ENCODE measurements at places on chromosomes 1 and 21.

DNA sequence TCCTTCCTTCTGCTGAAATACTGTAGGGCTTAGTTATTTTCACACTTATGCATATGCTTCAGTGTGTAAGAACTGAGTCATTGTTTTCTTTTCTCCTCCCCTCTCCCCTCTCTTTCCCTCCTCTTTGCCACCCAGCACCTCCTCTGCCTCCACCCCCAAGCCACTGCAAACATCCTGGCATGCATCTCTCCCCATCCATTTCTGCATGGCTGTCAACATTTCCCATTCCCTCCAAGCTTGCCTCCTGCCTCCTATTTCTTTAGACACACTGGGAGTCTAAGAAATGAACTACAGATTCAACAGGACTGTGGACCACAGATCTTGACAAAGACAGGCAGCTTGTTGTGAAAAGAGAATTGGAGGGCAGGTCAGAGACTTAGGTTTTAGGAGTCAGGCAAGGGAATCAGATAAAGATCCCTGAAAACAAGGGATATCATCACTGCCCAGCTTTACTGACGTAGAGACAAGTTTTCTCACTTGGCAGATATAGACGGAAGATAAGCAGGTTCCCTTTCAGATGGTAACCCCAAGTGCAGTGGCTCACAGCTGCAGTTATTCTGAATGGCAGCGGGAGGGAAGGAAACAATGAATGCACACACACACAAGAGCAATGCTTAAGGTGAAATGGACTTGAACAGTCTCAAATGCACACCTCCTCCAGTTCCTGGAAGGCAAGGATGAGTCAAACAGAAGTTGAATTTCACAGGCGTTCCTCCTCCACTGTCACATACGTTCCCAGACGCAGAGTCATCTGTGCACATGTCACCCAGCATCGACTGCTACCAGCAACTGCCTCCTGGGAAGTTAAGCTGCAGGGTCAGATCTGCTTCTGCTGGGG is 56.1 kb downstream of the HIVEP3 start:
- no peak for DNase-seq

DNA sequence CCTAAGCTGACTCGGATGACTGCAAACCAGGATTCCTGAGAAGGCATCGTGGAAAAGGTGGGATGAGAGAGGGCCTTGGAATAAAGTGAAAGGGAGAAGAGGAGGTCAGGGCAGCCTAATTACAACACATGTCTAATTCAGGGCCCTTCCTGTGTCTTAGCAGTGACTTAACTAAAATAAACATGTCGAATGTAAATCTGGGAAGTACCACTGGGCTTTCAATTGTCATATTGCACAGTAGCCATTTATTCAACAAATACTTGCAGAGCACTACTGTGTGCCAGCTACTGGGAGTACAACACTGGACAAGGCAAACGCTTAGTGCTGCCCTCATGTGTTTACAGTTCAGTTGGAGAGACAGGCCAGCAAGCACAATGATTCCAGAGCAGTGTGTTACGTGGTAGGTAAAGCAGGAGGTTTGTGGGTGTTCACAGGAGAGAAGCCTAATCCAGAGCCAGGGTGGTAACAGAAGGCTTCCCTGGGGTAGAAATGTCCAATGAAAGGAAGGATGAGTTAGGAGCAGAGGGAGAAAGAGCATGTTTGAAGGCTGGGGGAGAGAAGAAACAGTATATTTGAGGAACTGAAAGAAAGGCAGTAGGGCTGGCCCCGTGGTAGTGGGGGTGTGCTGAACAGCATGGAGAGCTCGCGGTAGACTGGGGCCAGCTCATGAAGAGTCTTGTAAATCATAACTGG is 38.0 kb upstream of the RASAL2 start:
- DNase-seq, result no peak

- DNase-seq, result no peak
Observed at GRCh38 chr21:44734026-44734745, 22.8 kb upstream of the TSPEAR start.

GRCh38 chr1:43304771-43305300 is 4.1 kb downstream of the TIE1 start:
- DNase-seq, result no peak

DNA sequence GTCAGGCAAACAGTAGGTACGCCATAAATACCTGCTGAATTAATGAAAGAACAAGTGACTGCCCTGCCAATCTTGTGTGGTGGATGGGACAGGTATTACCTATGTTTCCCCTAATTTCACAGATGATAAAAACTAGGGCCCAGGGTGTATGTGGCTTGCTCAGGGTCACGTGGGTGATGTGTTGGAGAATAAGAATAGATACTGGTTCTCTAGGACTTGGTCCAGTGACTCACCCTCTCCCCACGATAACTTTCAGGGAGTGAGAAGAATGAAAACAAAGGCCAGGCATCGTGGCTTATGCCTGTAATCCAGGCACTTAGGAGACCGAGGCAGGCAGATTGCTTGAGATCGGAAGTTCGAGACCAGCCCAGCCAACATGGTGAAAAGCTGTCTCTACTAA is 26.7 kb downstream of the SLC26A9 start:
- no peak for DNase-seq

GRCh38 chr21:44790368-44790767 is 11.3 kb downstream of the UBE2G2 start:
- DNase-seq, result no peak

DNA sequence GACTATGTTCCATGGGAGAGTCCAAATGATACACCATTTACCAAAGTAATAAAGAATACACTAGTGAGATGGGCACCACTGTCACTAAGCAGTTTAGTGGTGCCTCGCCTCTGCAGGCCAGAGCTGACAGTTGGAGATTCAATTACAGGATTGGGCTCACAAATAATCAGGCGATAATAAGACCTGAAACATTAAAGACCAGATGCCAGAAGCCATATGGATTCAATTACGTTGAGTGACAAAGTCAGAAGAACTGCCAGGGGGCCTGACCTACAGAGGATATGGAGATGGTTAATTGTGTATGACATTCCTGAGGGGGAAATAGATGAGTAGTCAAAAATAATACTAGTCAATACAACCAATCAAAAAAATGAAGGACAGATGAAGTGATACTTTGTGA is 65.2 kb upstream of the ST6GALNAC5 start:
- DNase-seq, result no peak

- DNase-seq, result no peak
Observed at GRCh38 chr1:222239130-222239529, 308.8 kb downstream of the HHIPL2 start.

- no peak for DNase-seq
Observed at GRCh38 chr21:23578027-23578426, 2029.3 kb downstream of the MRPL39 start.

DNA sequence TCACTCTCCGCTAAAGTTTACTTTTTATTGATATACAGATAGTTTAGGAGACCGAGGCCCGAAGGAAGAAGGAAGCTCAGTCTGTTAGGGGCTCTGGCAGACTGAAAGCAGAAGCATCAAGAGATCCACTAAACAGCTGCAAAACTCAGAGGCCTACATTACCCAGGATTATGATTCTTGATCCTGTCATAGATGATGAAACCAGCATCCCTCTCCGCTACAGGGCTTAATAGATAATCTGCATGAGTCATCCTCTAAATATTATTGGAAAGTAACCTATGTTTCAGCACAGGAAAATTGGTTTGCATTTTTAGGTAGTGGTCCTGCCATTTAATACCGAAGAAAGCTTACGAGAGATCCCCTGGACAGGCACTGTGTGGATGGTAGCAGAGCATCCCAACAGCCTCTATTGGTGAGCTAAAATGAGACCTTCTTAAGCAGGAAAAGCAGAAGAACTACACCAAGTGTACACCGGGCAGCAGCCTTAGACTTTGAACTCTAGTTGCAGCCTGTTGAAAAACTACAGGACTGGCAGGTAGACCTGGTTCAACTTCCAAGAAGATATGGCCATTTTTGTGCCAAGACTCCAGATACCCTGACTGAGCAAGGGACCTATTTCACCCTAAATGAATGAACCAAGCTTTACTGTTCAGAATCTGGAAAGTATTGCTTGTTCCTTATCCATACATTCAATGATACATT is 6.8 kb downstream of the CASQ2 start:
- no peak for DNase-seq

- no peak for DNase-seq
Observed at GRCh38 chr1:39650431-39650830, 11.0 kb upstream of the HEYL start.

- no peak for DNase-seq
Observed at GRCh38 chr1:20474996-20475395, 11.0 kb downstream of the CAMK2N1 start.

DNA sequence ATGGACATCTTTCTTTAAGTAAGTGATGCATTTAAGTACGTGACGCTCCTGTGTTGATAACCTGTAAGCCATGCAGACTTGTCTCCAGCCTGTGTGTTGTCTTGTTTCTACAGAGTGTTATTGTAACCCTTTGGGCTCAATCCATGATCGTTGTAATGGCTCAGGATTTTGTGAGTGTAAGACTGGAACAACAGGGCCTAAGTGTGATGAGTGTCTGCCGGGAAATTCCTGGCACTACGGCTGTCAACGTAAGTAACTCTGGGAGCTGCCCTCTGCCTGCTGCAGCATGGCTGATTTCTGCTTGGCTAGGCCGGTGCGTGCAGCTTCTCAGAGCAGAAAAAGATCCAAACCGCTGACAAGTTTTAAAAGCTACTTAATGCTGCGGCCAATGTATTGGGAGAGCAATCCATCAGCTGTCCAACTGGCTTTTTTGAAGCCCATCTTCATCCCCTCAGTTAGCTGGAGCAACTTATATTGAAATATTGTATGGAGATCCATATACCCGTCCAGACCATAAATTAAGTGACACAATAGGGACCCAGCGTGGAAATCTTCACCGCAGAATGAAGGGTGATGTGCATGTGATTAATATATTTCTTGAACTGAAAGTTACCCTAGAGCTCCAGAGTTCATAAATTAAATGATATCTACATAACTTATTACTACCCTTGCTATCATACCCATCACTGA is 295.9 kb downstream of the NTNG1 start:
- no peak for DNase-seq

GRCh38 chr1:155083865-155084721 is 5.5 kb downstream of the EFNA3 start:
- peak; percentile 45 for DNase-seq

DNA sequence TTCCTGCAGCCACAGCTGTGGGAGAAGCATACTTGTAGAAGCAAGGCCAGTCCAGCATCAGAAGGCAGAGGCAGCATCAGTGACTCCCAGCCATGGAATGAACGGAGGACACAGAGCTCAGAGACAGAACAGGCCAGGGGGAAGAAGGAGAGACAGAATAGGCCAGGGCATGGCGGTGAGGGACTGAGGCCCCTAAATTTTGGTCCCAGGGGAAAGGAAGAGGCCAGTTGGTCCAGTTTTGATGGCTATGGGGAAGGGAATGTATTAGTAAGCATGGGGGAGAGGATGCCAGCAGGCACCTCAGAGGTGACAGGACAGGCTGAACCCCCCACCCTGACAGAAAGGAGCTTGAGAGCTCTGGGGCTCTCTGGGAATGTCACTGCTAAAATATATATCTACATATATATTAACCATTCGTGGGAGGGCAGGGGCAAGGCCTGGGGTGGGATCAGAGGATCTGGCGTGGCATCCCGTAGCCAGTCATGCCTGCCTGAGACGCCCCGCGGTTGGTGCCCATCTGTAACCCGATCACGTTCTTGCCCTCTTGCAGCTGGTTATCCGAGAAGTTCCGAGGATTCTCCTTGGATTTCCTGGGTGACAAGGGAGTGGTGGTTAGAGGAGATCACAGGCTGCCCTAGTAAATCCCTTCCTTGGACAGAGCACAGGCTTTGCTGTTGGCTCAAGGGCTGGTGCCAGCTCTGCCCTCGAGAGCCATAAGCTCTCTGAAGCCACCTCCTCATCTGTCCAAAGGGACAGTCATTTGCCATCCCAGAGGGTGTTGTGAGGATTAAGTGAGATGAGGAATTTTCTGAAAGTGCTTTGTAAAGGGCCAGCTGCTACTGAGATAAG is 6.7 kb downstream of the TAGLN2 start:
- peak; percentile 7 for DNase-seq

- DNase-seq, result no peak
Observed at GRCh38 chr1:109879881-109880525, 30.6 kb upstream of the CSF1 start.

- DNase-seq, result no peak
Observed at GRCh38 chr1:1627261-1627828, 4.6 kb upstream of the MMP23B start.

DNA sequence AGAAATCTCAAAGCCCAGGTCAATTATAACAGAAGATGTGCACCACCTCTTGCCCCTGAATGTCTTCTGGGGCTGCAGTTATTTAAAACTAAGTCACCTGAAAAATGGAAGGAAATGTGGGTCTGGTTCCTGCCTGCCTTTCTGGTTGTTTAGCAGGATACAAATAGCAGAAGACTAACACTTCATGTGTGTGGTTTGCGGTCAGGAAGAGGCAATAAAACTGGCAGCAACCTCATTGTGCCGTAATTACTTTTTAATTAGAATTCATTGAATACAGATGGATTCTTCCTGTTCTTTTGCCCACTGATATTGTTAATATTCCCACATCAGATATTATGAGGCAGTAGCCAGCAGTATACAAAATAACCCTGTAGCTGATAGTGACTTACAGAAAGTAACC is 345.7 kb downstream of the ZNF326 start:
- no peak for DNase-seq

GRCh38 chr1:97901017-97901658 is 19.7 kb downstream of the DPYD start:
- DNase-seq, result no peak

DNA sequence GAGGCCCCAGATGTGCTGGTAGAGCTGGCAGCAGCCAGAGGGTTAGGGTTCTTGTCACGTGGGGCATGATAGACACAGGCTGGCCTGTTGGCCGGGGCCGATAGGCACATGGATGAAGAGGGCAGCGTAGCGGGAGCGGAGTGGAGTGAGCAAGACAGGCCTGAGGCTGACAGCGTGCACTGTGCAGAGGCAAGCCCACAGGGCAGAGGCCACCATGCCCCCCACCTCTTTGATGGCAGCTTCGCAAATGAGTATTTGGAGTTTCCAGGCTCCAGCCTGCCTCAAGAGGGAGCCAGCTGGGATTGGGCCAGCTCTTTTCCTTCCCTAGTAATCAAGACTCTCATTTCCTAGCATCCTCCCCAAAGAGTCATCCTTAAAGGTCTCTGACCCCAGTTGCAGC is 43.5 kb downstream of the TMCC2 start:
- DNase-seq, result no peak

DNA sequence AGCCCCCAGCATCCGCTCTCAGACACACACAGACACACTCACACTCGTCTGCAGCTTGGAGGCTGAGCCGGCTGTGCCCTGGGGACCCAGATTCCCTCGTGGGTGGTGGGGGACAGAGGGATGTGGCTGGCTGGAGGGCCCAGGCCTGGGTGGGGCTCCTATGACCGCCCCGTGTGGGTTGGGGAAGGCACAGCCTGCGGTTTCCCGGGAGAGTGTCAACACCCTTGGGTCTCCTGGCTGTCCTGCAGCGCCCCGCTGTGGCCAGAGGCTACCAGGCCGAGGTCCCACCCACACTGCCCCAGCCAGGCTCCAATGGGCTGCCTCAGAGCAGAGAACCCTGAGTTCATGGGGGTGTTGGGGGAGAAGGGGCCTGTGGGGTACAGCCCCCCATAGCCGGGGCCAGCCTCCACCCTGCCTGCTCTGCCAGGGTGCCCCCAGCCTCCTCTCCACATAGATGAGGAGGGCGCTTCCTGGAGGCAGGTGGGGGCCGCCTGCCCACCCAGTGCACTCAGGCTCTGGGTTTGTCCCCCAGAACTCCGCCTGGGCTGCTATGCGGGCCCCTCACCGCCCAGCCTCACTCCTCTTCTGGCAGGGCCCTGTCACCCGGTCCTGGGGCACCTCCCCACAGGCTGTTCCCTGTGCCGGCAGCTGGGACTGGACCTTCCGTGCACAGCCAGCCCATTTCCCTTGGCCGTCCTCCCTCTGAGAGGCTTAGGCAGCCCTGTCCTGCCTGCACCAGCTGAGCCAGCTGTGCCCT is at the start of gene TTC34:
TSS of gene TTC34 (minus strand) at position 159 of the 757 bp plus-strand sequence. CDS start 866 bp downstream, outside the sequence.
- peak; percentile 48 for DNase-seq

- no peak for DNase-seq
Observed at GRCh38 chr21:14989359-14989758, 75.4 kb downstream of the NRIP1 start.

All from CD4-positive, alpha-beta T cell treated with Interleukin-12 subunit alpha and Interleukin-12 subunit beta, for 1 hour (primary cell).